ENCODE measurements at places on chromosomes 1 and 21.

DNA sequence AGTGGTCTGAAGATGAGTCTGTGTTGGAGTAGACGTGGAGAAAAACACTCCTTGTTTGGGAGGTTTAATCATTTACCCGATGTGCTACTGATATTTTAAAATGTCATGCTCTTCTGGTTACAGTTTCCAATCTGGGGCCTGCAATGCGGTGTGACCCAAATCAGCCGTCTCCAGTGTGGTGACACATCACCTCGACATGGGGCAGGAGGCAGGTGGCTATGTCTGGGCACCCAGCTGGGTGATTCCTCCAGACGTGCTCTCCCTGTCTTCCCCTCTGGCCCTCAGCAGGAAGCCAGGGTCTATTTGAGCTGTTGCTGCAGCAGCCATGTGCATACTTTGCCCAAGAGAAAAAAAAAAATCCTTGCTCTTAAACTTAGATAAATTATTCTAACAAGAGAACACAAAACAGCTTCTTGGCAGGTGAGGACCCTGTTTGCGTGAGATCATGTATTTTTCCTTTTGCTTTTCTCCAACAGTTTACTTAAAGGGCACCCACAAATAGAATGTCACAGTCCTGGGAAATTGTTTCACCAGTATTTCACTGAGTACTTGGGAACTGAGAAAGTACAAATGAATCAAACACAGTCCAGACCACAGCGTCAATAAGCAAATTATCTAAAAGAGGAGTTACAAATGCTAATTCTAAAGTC, 38.9 kb upstream of the MAP10 start:
- DNase-seq: no peak

DNA sequence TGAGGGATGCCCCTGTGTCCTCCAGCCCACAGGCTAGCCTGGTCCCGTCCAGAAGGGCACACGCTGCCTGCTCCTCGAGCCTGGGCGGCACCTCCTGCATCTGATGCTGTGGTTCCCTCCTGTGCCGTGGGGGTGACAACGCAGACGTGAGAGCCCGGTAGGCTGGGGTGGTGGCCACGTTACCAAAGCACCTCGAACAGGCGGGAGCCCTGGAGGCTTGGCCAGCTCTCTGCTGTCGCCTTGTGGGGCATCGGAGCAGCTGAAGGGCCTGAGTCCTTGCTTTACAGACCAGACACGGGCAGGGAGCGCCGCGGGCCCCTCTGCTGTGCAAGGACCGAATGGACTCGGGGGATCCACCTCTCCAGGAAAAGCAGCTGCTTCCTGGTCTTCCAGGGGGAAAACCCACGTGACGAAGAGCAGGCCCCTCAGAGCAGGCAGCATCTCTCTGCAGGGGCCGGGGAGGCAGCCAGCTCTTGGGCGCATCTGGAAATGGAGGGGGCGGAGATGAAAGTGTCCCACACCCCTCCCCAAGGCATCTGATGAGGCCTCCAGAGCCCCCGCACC, 133.3 kb downstream of the NPHP4 start:
- no peak for DNase-seq

DNA sequence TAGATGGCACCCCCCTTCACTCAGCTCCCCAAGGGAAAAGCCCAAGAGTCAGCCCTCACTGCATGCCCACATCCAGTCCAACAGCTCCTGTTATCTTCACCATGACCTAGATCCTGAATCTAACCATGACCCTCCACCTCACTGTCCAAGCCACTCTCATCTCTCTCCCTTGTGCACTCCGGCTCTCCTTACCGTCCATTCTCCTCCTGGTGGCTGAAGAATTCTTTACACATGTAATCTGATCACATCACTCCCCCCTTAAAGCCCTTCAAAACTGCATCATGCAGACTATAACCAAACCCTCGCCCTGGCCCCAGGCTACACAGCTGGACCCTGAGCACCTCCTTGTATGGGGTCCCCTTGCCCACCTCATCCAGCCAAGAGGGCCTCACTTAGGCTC, 14.0 kb upstream of the PAQR7 start:
- DNase-seq: no peak

GRCh38 chr1:154129391-154129970, 25.4 kb downstream of the NUP210L start:
- DNase-seq: no peak

DNA sequence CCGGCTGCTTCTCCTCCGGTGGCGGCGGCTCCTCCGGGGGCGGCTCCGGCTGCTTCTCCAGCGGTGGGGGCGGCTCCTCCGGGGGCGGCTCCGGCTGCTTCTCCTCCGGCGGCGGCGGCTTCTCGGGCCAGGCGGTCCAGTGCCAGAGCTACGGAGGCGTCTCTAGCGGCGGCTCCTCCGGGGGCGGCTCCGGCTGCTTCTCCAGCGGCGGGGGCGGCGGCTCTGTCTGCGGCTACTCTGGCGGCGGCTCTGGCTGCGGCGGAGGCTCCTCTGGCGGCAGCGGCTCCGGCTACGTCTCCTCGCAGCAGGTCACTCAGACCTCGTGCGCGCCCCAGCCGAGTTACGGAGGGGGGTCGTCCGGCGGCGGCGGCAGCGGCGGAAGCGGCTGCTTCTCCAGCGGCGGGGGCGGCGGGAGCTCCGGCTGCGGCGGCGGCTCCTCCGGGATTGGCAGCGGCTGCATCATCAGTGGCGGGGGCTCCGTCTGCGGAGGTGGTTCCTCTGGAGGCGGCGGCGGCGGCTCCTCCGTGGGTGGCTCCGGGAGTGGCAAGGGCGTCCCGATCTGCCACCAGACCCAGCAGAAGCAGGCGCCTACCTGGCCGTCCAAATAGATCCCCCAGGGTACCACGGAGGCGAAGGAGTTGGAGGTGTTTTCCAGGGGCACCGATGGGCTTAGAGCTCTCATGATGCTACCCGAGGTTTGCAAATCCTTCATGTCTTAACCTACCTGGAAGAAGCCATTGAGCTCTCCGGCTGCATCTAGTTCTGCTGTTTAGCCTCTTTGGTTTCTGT, 2.0 kb downstream of the LORICRIN start:
- DNase-seq: no peak
